ENCODE measurements at places on chromosomes 11 and 22.

- no peak for DNase-seq
Measured at GRCh38 chr11:60971520-60971919, at the start of gene CD6. Gene CD6, plus strand, starts transcription at chr11:60971680. Its CDS starts 186 bp downstream, at chr11:60971866.

GRCh38 chr11:16299884-16300782, 56.2 kb downstream of the SOX6 start:
- no peak for DNase-seq

DNA sequence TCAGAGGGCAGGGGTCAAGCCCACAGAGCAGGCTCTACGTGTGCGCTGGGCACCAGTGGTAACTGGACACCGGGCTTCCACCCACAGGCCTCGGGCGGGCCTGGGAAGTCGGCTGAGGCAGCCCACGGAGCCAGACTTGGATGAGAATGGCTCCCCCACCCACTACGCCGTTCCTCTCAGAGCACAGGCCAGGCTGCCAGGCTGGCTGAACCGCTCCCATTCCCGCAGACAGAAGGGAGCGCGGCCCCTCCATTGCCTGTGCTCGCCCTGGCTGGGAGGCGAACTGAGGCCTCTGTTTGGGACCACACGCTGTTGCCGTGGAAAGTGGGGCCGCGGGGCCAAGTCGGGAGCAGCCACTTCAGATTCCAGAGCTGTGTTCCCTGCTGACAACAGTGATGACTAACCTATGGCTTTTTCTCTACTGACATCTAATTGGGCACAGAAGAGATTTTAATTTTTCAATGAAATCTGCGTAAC, 63.9 kb downstream of the MYH9 start:
- no peak for DNase-seq

DNA sequence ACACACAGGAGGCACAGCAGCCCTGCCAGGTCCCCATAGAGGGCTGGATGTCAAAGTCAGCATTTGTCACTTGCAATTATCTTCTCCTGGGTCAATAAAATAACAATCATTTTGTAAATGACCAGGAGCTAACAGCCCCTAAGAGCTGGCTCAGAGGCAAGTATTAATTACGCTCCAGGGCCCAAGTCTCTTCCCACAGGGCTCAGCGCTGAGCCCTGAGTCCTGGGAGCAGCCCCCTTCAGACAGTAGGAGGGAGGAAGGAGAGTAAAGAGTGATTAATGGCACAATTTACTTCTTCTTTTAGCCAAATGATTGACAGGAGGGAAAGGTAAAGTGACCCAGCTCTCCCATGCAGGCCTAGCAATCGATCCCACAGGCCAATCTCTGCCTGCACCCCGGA, 99.0 kb upstream of the DRD2 start:
- DNase-seq = no peak

DNA sequence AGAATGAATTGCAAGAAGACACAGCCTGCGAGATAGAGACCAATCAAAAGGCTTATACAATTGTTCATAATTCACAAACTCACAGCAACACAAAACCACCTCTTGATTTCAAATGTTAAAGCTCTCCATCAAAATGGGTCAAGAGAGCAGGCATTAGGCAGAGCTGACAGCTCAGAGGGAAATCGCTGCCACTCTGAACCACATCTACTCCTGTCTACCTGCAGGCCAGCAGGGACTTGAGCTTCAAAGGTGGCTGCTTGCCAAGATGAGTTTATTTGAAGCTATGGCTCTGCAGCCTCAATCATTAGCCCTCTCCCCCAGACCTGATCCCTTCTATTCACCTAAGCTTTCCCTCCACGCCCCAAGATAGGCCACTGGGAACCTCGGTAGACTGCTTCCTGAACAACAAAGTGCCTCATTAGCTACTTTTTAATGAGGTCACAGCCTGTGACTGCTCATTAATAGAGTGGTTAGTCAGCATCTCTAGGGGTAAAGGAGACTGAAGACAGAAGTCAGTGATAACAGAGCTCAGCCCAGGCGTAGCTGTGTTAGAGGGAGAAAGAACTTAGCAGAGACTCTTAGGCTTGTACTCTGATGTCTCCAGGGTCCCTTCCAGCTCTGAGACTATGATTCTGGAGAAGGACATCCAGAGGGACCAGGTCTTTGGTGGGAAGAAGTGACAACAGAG, 21.2 kb upstream of the OR10A5 start:
- DNase-seq = peak; percentile 7

DNA sequence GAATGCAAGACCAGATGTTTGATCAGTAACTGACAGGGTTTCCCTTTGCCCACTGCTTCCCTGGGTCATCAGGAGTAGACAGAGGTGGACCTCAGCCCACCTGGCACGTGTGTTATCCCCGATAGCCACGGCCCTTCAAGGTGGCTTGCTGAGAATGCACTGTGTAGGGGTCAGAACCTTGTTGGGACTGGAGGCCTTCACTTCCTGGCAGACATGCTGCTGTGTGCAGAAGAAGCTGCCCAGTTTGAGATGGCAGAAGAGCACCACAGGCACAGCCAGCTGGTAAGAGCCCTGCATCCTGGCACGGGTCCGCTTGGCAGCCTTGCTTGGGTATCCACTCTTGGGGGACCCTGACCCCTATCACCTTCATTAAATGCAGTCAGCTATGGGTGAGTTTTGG, 81.8 kb downstream of the SFI1 start:
- peak; percentile 66 for DNase-seq

DNA sequence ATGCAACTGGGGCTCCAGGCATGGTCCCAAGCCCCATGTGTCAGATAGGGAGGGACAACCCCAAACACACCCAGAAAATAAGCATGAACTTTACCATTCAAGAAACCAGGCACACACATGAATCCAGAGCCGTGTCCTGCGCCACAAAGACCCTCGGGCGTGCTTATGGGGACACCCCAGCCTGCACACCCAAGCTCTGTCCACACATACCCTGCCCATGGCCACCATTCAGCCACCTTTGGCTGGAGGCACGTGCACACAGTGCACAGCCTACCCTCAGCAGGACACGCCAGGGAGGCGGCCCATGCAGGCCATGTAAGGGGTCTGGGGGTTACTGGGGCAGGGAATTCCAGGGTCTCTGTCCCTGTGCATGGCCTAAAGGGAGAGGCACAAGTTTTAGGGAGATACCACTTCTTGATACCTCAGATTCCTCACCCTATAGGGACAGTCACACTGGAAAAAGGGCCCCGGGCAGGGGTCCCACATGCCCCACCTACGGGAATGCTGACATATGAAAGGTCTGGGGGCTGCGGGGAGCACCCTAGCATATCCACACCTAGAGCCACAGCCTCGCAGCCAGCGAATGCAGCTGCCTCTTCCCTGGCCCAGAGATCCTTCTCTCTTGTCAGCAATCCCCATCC, 20.6 kb downstream of the PACSIN2 start:
- DNase-seq = no peak

All from G401 (cell line).